ENCODE measurements at places on chromosomes 3 and 15. TPM values are rescaled to one million over a fixed set of nuclear protein-coding genes. Genes with fewer than 3 reads are reported as not detected.

DNA sequence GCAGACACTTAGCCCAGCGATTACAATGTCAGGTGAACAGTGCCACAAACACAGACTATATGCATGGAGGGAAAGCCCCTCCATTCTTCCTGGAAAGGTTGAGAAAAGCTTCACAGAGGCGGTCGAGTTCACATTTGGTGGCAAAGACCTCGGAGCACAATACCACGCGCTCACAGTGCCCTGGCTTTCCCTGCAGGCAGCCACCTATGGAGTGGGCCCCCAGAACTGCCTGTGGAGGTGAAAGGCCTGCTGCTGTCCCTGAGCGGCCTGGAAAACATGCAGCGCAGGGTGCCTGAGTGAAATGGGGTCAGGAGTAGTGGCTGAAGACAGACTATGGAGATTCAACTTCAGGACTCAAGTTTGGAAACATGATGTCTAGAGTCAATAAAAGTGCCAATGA is 26.9 kb downstream of the PDIA5 start:
- H3K4me1 ChIP-seq: peaks cover 35% of the 10 kb centered on the region
- H3K27me3 ChIP-seq: no peaks in the 10 kb centered on the region
- H3K4me3 ChIP-seq: no peak overlapping the region
- H3K36me3 ChIP-seq: no peaks in the 10 kb centered on the region
- no peak for DNase-seq
- peak overlapping the region; percentile 20 for H3K27ac ChIP-seq

DNA sequence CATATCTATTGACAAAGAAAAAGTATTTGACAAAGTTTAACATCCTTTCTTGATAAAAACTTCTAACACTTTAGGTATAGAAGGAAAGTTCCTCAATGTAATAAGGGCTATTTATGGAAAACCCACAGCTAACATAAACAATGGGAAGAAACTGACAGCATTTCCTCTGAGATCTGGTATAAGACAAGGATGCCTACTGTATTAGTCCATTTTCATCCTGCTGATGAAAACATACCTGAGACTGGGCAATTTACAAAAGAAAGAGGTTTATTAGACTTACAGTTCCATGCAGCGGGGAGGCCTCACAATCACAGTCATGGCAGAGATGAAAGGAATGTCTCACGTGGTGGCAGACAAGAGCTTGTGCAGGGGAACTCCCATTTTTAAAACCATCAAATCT is 17.8 kb upstream of the CLDN1 start:
- no peak overlapping the region for H3K27ac ChIP-seq
- no peak overlapping the region for H3K4me3 ChIP-seq
- no peaks in the 10 kb centered on the region for H3K27me3 ChIP-seq

- DNase-seq: peak; percentile 22
- H3K27ac ChIP-seq: peak overlapping the region; percentile 75
- peaks cover 17% of the 10 kb centered on the region for H3K4me1 ChIP-seq
- H3K36me3 ChIP-seq: peaks cover 25% of the 10 kb centered on the region
- peak overlapping the region; percentile 92 for H3K4me3 ChIP-seq
Measured at GRCh38 chr15:82540984-82541431, 751 bp upstream of the RPS17 start.

DNA sequence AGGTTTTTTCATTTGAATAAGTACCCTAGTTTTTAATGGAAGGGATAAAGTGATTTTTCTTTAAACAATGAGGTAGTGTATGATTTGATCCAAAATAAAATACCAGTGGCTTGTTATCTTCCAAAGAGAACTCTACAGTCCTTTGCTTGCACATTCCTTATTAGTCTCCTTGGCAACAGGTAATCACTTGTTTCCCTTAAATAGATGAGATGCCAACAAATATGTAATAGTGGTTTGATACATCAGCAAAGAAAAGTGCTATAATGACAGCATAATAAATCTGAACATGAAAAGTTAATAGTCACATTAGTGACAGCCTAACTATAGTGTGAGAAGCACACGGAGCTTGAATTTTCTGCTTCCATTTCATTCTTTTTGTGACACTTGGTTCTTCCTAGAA is 360.2 kb downstream of the ZNF385D start:
- no peak overlapping the region for H3K27ac ChIP-seq
- H3K27me3 ChIP-seq: no peaks in the 10 kb centered on the region
- no peak for DNase-seq
- no peak overlapping the region for H3K4me3 ChIP-seq

GRCh38 chr15:87498560-87498959 is 758.0 kb downstream of the NTRK3 start:
- H3K27me3 ChIP-seq: no peaks in the 10 kb centered on the region
- H3K27ac ChIP-seq: no peak overlapping the region
- H3K4me3 ChIP-seq: no peak overlapping the region
- H3K4me1 ChIP-seq: peaks cover 19% of the 10 kb centered on the region

GRCh38 chr15:70439304-70439877 is 324.0 kb downstream of the UACA start:
- no peaks in the 10 kb centered on the region for H3K36me3 ChIP-seq
- H3K4me1 ChIP-seq: peaks cover 37% of the 10 kb centered on the region
- DNase-seq: peak; percentile 12
- peaks cover 13% of the 10 kb centered on the region for H3K27me3 ChIP-seq

DNA sequence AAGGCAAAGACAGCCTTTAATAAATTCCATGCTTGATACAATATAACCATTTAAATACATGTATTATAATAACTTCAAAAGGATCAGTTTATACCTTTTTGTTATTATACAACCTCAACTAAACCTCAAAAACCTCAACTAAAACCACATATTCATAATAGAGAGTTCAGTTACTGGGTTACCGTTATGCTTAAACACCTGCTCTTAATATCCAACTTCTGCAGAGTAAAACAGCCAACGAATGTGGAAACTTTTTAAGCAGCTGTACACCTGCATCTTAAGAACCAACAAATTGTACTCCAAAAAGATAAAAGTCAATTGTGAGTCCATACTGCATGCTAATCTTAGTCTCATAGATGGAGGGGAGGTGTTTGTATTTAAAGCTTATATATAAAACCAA is 53.5 kb downstream of the TFDP2 start:
- no peaks in the 10 kb centered on the region for H3K4me1 ChIP-seq

Gene SPATA12
- not detected for total RNA-seq

Gene DUOXA1
- 0.04 TPM for total RNA-seq

Gene ANP32A
- total RNA-seq: 144 TPM

Gene CACNA2D2
- 8.7 TPM for total RNA-seq

Gene SPSB4
- total RNA-seq: 82.2 TPM

All from cardiac muscle cell (in vitro differentiated cells and primary cell).